Activated T-helper 1 cell treated with anti-CD3 and anti-CD28 coated beads, Interleukin-2, amount 50 U/mL, for 16 hours (primary cell): ENCODE measurements at places on chromosomes 16 and 17.

DNA sequence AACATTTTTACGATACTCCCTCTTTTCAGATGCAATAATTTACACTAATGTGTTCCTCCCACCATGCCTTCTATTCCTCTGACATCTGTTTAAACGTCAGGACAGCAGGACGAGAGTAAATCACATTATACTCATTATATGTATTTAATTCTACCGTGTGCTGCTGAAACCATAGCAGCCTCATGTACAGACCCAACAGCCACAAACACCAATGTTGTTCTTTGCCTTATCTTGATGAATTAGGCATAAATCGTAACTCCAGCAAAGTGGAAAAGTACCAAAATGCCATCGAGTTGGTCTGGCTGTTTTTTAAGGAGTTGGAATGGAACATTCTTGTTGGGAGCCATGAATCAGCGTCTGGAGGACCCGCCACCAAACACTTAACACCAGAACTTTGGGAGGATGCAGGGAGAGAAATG, 82.9 kb upstream of the FOXF1 start:
- no peak for DNase-seq

GRCh38 chr16:79728048-79728922, 127.7 kb upstream of the MAF start:
- DNase-seq, result no peak

DNA sequence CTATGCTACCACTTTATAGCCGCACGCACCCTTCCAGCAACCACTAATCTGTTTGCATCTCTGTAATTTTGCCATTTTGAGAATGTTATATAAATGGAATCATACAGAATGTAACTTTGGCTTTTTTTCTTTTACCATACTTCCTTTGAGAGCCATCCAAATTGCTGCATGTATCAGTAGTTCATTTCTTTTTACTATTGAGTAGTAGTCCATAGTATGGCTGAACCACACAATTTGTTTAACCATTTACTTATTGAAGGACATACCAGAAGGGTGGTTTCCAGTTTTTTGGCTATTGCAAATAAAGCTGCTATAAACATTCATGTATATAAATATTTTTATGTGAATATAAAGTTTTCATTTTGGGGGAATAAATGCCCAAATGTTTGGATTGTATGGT, 8.8 kb downstream of the TENT4B start:
- no peak for DNase-seq

DNA sequence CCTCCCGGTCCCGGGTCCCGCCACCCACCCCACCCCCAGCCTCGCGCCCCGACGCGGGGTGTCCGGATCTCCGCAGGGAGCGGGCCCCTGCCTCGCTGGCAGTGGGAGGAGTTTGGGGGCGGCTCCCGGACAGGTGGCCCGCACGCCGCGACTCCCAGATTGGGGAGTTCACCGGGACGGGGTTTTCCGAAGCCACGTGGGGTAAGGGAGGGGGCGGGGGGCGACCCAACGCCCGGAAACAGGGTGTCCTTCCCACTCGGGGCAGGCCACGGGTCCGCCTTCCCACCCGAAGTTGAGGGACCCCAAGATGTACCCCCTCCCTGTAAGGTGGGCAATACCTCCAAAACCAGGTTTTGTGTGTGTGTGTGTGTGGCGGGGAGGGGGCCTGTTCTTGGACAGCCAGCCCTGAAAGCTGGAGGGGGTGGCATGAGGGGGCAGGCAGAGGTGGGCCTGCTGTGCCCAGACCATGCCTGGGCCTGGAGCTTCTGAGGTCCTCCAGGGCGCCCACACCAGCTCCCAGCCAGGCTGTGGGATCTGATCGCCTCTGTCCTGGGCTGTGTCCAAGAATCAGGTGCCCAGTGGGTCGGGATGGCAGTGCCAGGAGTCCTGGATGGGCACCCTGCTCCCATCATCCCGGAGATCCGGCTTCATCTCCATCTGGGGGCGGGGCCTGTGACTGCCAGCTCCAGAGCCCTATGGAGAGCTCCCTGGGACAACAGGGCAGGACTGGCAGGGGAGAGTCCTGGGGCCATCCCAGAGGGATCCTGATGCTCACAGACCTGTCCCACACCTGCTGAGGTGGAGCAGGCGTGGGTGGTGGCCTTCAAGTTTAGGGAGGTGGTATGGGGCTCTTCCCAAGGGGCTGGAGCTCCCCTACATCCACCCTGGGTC, 767 bp downstream of the SYNGR2 start:
- peak; percentile 57 for DNase-seq

- DNase-seq, result no peak
These were observed 30.2 kb downstream of the TENT4B start for GRCh38 chr16:50183316-50183715.

- DNase-seq, result no peak
These were observed 10.8 kb upstream of the SECTM1 start for GRCh38 chr17:82344175-82344907.
